ENCODE measurements at places on chromosomes 6 and 20.

- no peak for DNase-seq
These were observed 140.6 kb upstream of the AHI1 start for GRCh38 chr6:135638108-135638507.

GRCh38 chr6:73079611-73079955, 145.7 kb downstream of the KHDC1L start:
- DNase-seq, result peak; percentile 10

DNA sequence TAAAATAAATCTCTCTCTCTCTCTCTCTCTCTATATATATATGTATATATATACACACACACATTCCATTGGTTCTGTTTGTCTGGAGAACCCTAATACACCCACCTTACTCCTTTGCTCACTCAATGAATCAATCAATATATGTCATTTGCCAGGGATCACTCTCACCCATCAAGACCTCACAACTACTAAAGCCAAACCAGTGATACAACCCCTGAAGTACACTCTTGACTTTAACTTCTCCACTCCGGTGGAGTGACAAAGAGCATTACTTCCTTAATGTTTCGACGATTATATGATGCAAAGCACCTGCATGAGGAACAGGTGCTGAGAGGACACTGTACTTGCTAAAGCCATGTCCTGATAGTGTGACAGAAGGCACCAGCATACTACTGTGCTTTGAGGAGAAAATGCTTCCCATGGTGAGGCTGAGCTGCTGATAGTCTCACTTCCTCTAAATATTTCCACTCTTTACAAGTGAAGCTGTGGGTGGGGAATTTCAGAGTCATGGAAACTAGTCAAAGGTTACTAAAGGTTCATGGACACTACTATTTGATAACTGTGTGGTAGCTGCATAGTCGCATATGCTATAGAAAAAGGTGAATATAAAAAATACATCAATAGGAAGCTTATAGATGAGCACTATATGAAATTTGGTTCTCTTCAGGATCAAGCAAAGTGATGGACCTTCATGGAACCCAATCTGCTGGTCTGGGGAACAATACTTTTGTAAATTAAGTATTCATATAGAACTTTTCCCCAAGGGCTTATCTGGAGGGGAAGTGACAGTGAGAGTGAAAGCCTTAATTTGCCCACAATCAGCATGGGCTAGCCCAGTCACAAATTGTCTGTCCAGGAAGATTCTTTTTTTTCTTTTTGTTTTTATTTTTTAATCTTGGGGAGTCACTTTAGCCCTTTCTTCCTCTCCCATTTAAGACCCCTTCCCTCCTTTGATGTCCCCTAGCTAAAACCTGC, 141.9 kb upstream of the NEDD9 start:
- DNase-seq, result no peak

DNA sequence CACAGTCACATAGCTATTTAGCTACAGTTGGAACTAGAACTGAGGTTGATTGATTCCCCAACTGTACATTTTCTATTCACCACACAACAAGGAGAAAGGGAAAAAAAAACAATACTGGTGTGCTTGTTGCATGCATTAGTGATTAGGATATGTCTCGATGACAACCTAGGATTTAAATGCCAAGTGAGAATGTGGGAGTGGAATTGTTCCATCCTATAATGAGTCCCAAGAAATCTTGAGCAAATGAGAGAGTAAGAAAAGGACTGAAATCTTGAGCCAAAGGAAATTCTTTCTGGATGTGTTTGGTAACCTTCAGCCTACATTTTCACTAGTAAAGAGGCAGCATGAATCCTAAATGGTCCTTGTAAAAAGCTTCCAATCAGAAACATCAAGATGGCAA, 232.7 kb downstream of the HIVEP2 start:
- no peak for DNase-seq

DNA sequence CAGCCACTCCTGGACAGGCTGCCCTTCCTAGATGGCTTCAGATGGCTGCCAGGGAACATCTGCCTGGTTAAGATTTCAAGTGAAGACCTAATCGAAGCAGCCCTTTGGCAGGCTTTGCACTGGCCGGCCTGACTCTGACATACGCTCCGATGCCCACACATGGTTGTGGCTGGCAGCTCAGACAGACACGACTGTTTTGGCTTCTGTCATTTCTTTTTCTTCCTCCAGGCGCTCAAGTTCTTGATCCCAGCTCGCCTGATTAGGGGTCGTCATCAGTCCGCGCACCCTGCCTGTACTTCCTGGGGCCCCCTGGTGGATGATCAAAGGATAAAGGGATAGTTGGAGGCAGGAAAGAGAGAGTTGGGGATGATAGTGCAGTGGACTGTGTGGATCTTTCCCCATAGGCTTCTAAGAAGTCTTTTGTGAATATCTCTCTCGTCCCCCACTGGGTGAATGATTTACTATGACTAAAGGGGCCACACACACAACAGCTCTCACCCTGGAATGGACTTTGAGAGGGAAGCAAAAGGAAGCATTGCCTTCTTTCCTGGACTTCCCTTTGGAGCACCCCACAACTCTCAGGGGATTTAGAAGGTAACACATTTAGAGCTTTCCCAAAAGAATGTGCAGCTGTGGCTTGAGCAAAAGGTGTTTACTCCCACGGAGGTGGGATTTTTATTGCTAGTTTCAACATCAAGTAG, 21.4 kb upstream of the TRAM2 start:
- peak; percentile 83 for DNase-seq

- DNase-seq, result no peak
These were observed 613.6 kb downstream of the UTRN start for GRCh38 chr6:144898741-144899140.

GRCh38 chr20:1881240-1881835, 13.9 kb upstream of the SIRPA start:
- DNase-seq, result no peak

GRCh38 chr6:112269114-112269513, 14.7 kb upstream of the LAMA4 start:
- DNase-seq, result peak; percentile 12

GRCh38 chr6:53107091-53107490, 41.5 kb downstream of the GCM1 start:
- peak; percentile 39 for DNase-seq

DNA sequence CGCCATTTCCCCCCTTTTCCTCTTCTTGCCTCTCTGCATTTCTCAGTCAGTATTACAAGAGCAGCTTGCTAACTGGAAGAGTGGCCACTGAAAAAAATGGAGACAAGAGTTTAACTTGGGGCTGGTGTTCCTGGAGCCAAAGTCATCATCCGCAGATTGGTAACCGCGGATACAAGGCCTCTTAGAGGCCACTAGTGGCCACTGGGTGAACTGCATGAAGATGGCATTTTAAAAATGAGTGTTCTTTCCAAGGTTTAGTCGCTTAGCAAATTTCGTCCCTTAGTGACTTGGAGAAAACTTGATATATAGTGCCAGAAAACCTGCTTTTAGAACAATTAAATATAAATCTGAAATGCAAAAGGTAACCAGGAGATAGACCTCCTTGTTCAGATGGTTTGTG, 4.8 kb downstream of the F13A1 start:
- peak; percentile 23 for DNase-seq

DNA sequence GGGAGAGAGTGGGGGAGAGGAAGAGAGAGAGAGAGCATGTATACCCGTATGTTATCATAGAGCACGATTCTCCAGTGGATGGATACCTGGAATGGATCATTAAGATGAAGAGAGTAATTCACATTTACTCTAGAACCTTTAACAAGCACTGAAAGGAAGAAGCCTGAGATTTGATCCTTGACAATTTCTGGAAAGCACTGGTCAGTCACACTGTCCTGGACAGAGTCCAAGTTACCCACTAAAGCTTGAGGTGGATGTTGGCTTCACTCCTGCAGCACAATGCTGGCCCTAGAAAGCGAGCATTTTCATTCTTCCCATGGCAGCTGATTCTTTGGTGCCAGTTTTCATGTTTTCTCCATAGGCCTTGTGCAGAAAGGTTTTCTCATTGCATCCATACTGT, 25.6 kb downstream of the NFYA start:
- DNase-seq, result no peak

DNA sequence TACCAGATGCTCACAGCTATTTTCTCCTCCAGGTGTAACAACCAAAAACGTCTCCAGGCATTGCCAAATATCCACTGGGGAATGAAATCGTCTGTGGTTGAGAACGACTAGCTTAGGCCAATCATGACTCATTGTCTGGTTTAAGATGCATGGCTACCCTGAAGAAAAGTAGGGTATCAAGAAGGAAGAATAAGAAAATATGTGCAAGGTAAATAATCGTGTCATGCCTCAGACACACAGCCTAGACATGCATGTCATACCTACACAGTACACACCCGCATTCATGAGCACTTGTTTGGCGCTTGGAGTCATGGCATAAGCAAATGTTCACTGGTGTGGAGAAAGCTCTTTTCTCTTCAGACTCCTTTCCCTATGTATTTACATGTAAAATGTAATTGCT, 745.7 kb downstream of the MAFB start:
- no peak for DNase-seq

GRCh38 chr20:62411479-62412193, 4.6 kb upstream of the CABLES2 start:
- no peak for DNase-seq
